Osteocyte (in vitro differentiated cells): ENCODE measurements at places on chromosomes 2 and 18. TPM values are rescaled to one million over a fixed set of nuclear protein-coding genes. Genes with fewer than 3 reads are reported as not detected.
A peak's percentile ranks its signal among the peaks of the same experiment; 100 is the strongest.

DNA sequence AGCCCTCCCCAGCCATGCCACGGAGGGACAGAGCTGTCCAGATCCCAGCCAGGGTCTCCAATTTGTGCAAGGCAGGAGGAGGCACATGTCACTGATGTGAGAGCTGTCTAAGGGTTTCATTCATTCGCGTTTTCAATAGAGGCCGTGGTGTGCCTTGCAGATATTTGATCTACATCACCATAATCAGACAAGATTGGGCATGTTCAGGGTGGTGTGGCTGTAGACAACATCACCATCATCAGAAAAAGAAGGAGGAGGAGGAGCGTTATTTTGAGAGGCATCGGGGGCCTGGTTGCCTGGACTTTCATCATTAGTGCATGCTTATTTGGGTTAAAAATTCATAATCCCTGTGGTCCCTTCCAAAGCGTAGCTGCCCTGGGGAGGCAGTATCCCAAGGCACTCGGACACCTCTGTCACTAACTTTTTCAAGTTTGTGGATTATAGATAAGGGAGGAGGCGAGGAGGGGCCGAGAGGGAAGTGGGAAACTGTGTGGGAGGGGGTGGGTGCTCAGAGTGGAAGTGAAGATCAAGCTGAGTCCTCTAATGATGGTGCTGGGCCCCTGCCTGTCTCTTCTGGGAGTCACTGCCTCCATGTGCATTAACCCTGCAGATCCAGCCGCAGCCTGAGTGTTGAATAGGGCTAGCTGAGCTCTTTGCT lies 194.1 kb downstream of the CTIF start:
- peaks cover 12% of the 10 kb centered on the region for H3K36me3 ChIP-seq
- H3K4me1 ChIP-seq: peaks cover 54% of the 10 kb centered on the region
- no peaks in the 10 kb centered on the region for H3K27me3 ChIP-seq
- H3K27ac ChIP-seq: peak overlapping the region; percentile 63

DNA sequence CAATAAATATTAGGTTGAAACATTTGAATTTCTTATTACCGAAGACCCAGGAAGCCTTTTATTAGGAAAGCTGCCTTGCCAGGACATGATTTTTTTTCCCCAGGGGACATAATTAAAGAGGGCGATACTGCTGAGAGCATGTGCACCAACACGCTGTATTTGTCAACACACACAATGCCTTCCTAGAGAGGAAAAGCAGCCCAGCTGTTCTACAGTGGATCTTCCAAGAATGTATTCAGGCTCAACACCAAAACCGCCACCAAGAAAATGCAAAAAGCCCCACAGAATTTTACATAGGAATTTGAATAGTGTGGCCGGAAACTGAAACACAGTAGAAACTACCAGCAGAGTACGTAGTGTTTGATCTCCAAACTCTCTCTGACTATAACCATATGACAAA lies 320.4 kb downstream of the DLGAP1 start:
- peaks cover 3% of the 10 kb centered on the region for H3K27me3 ChIP-seq
- no peaks in the 10 kb centered on the region for H3K4me1 ChIP-seq
- DNase-seq: no peak
- no peaks in the 10 kb centered on the region for H3K36me3 ChIP-seq
- no peak overlapping the region for H3K27ac ChIP-seq

- H3K27ac ChIP-seq: no peak overlapping the region
- H3K27me3 ChIP-seq: peaks cover 4% of the 10 kb centered on the region
- no peaks in the 10 kb centered on the region for H3K4me1 ChIP-seq
Observed at GRCh38 chr2:175396696-175397095, 215.2 kb upstream of the ATP5MC3 start.

DNA sequence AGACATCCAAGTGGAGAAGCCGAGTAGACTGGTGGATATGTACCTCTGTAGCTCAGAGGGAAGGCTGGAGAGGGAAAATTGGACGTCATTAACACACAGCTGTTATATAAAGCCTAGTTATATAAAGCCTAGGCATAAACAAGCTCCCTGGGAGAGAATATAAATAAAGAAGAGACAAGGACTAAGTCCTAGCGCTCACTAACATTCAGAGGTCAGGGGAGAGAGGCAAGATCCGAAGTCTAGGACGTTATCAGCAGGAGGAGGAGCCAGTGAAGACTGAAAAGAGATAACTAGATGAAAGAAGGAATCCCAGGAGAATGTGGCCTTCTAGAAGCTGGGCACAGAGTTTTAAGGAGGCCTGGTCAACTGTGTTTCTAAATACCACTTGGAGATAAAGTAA lies 55.3 kb downstream of the NOL10 start:
- no peaks in the 10 kb centered on the region for H3K27me3 ChIP-seq
- no peaks in the 10 kb centered on the region for H3K4me1 ChIP-seq
- H3K27ac ChIP-seq: no peak overlapping the region
- peaks cover 23% of the 10 kb centered on the region for H3K36me3 ChIP-seq

GRCh38 chr2:155980941-155981560 lies 351.5 kb downstream of the NR4A2 start:
- H3K4me1 ChIP-seq: peaks cover 2% of the 10 kb centered on the region
- H3K36me3 ChIP-seq: no peaks in the 10 kb centered on the region
- no peak for DNase-seq
- H3K4me3 ChIP-seq: no peak overlapping the region

DNA sequence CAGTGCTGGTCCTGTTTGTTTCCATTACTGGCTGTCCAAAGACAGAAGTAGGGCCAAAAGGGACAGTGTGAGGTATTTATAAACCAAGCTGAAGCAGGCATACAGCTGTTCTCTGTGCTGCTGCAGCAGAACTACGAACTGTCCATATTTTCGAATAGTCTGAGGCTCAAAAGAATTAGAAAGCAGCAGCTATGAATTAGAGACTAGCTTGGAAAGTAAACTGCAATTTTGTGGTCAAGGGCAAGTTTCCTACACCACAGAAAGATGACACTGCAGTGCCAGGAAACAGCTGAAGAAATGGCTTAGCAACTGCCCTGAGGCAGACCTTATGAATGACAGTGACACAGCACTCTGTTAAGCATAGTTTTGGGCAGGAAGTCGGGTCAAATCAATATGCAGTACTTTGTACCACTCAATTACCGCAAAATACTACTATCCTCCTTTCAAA lies 125.3 kb downstream of the TMEM131 start:
- H3K36me3 ChIP-seq: peaks cover 11% of the 10 kb centered on the region
- no peaks in the 10 kb centered on the region for H3K27me3 ChIP-seq
- peak overlapping the region; percentile 91 for H3K27ac ChIP-seq
- H3K4me3 ChIP-seq: peak overlapping the region; percentile 31
- H3K4me1 ChIP-seq: peaks cover 39% of the 10 kb centered on the region
- no peak for DNase-seq

GRCh38 chr2:70541481-70542020 lies 12.1 kb downstream of the TGFA start:
- no peaks in the 10 kb centered on the region for H3K4me1 ChIP-seq
- H3K27me3 ChIP-seq: peaks cover 42% of the 10 kb centered on the region
- H3K4me3 ChIP-seq: no peak overlapping the region
- H3K27ac ChIP-seq: no peak overlapping the region
- no peak for DNase-seq

GRCh38 chr2:129763190-129763846 lies 216.1 kb upstream of the RAB6C start:
- H3K36me3 ChIP-seq: no peaks in the 10 kb centered on the region
- no peaks in the 10 kb centered on the region for H3K27me3 ChIP-seq
- H3K4me1 ChIP-seq: no peaks in the 10 kb centered on the region
- peak; percentile 78 for DNase-seq
- H3K4me3 ChIP-seq: no peak overlapping the region

GRCh38 chr2:232998666-232998985 lies 14.4 kb downstream of the NGEF start:
- H3K27ac ChIP-seq: no peak overlapping the region
- H3K4me1 ChIP-seq: no peaks in the 10 kb centered on the region
- H3K4me3 ChIP-seq: no peak overlapping the region
- DNase-seq: peak; percentile 73
- H3K27me3 ChIP-seq: no peaks in the 10 kb centered on the region

DNA sequence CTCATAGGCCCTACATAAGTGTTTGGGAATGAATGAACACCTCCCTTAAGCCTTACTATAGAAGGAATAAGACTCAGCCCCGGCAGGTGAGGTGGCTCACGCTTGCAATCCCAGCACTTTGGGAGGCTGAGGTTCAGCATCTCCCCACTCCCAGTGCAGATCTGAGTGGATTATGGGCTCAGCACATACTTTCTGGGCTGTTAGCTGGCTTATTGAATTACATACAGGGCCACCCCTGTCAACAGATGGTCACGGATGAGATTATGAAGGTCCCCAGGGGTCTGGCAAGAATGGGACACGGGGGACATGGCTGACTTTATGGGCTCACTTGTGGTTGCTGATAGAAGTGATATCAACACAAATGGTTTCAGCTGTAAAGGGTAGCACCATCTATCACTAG lies 322.3 kb downstream of the TSN start:
- H3K27ac ChIP-seq: no peak overlapping the region
- H3K36me3 ChIP-seq: no peaks in the 10 kb centered on the region
- no peak overlapping the region for H3K4me3 ChIP-seq
- H3K27me3 ChIP-seq: peaks cover 3% of the 10 kb centered on the region

GRCh38 chr2:204695506-204695905 lies 150.2 kb downstream of the PARD3B start:
- peaks cover 22% of the 10 kb centered on the region for H3K4me1 ChIP-seq
- H3K36me3 ChIP-seq: peaks cover under 1% of the 10 kb centered on the region
- DNase-seq: no peak
- no peak overlapping the region for H3K4me3 ChIP-seq
- H3K27me3 ChIP-seq: no peaks in the 10 kb centered on the region

DNA sequence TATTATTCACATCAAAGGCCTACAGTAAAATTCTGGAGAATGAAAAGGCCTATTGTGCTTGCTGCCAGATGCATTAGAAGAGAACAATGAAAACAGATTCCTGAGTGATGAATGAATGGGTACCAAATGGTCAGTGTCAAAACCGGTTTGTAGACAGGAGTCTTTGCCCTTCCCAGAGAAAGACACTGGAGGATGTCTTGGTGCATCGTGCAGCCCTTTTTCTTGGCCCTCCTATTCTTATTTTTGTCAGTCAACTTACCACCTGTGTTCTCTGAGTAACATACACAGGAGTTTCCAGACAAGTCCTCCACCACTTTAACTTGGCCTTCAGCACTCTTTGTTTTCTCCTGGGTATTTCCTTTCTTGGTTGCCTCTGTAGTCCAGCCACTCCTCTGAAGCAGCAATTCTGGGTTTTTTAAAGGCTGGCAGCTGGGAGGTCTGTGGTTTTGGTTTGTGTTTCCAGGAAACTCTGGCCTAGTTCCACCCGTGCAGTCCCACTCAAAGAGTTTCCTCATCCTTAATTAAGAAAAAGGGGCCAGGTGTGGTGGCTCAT lies 29.4 kb downstream of the PSTPIP2 start:
- H3K27ac ChIP-seq: no peak overlapping the region
- no peak for DNase-seq
- H3K36me3 ChIP-seq: peaks cover 6% of the 10 kb centered on the region
- no peaks in the 10 kb centered on the region for H3K27me3 ChIP-seq
- H3K4me3 ChIP-seq: no peak overlapping the region
- peaks cover 3% of the 10 kb centered on the region for H3K4me1 ChIP-seq

DNA sequence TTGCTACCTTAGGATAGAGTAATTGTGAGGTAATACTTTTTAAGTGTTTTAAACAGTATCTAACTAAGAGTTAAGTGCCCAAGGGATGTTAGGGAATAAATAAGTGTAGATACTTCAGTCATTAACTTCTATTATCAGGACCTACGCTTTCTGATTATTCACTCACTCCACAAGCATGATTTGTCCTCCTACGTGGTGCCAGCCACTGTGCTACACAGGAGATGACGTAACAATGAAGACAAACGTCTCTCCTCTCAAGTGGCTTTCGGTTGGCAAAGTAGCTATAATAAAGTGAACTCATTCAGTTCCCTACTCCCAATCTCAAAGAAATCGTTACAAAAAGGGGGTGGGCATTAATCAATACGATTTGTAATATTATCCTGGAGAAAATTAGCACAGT lies 100.9 kb upstream of the SETBP1 start:
- no peak for DNase-seq
- H3K4me3 ChIP-seq: no peak overlapping the region
- no peaks in the 10 kb centered on the region for H3K27me3 ChIP-seq
- peaks cover 27% of the 10 kb centered on the region for H3K4me1 ChIP-seq

DNA sequence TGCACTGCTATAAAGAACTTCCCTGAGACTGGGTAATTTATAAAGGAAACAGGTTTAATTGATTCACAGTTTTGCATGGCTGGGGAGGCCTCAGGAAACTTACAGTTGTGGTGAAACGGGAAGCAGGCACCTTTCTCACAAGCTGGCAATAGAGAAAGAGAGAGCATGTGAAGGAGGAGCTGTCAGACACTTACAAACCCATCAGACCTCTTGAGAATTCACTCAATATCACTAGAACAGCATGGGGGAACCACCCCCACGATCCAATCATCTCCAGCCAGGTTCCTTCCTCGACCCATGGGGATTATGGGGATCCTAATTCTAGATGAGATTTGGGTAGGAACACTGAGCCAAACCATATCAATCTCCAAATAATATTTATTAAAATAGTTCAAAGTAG lies 729.2 kb upstream of the DDX18 start:
- H3K27me3 ChIP-seq: no peaks in the 10 kb centered on the region
- no peak overlapping the region for H3K4me3 ChIP-seq
- no peaks in the 10 kb centered on the region for H3K4me1 ChIP-seq
- no peak overlapping the region for H3K27ac ChIP-seq

GRCh38 chr18:44870631-44871502 lies 190.2 kb downstream of the SETBP1 start:
- peaks cover 32% of the 10 kb centered on the region for H3K36me3 ChIP-seq
- no peaks in the 10 kb centered on the region for H3K27me3 ChIP-seq
- H3K4me1 ChIP-seq: peaks cover 52% of the 10 kb centered on the region
- DNase-seq: no peak
- H3K4me3 ChIP-seq: peak overlapping the region; percentile 15
- H3K27ac ChIP-seq: peak overlapping the region; percentile 81

DNA sequence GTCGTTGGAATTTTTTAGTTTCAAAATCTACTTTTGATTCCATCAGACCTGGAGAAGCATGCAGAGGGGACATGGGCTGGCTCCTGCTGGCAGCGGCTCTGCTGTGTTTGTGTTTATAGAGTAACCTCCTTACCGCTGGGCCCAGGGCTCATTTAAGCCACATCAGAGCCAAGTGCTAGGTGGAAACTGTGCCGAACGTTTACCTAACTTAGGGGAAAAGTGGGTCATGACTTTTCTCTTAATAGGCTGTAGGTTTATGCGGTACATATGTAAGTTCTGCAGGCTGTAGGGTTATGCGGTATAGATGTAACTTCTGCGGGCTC lies 17.7 kb downstream of the CNDP2 start:
- no peak overlapping the region for H3K4me3 ChIP-seq
- DNase-seq: peak; percentile 71
- peaks cover 32% of the 10 kb centered on the region for H3K36me3 ChIP-seq
- H3K4me1 ChIP-seq: no peaks in the 10 kb centered on the region
- H3K27ac ChIP-seq: no peak overlapping the region
- no peaks in the 10 kb centered on the region for H3K27me3 ChIP-seq

GRCh38 chr2:207632575-207633493 lies 7.6 kb upstream of the METTL21A start:
- no peaks in the 10 kb centered on the region for H3K27me3 ChIP-seq
- DNase-seq: no peak
- H3K36me3 ChIP-seq: no peaks in the 10 kb centered on the region
- H3K27ac ChIP-seq: no peak overlapping the region
- H3K4me3 ChIP-seq: no peak overlapping the region
- H3K4me1 ChIP-seq: peaks cover 5% of the 10 kb centered on the region

- H3K4me3 ChIP-seq: no peak overlapping the region
- H3K27me3 ChIP-seq: no peaks in the 10 kb centered on the region
- DNase-seq: no peak
- peaks cover 39% of the 10 kb centered on the region for H3K4me1 ChIP-seq
- no peaks in the 10 kb centered on the region for H3K36me3 ChIP-seq
Observed at GRCh38 chr18:8995096-8995495, 107.4 kb upstream of the NDUFV2 start.

Gene UGT1A7
- not detected in 2 replicates for total RNA-seq

Gene MOGAT1
- not detected in 2 replicates for total RNA-seq

Gene KLHL29
- 5.0 and 5.2 TPM in 2 replicates for total RNA-seq
